Activated naive CD8-positive, alpha-beta T cell treated with anti-CD3 and anti-CD28 coated beads for 36 hours (primary cell): ENCODE measurements at places on chromosomes 12 and 14.

DNA sequence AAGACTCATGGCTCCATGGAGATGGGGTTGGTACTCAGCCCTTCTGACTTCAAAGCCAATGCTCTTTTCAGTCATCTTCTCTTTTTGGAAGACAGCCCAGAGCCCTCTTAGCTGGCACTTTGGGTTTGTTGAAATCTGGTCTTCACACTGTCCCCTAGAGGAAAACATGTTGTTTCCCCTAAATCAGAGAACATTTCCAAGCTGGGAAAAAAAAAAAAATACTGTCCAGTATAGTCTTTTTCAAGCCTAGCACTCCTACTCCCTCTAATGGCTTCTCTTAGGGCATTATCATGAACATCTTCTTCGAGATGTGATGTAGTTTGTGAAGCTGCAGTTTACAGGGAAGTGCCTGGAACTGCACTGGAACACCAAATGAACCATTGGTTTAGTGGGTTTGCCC, 3.0 kb upstream of the ZC3H14 start:
- peaks cover 6% of the 10 kb centered on the region for H3K36me3 ChIP-seq
- no peak overlapping the region for H3K4me3 ChIP-seq
- peaks cover 53% of the 10 kb centered on the region for H3K27me3 ChIP-seq
- peaks cover 44% of the 10 kb centered on the region for H3K4me1 ChIP-seq

GRCh38 chr12:45243963-45244362, 28.1 kb downstream of the ANO6 start:
- no peak overlapping the region for H3K4me3 ChIP-seq
- H3K27me3 ChIP-seq, result no peaks in the 10 kb centered on the region
- no peak overlapping the region for H3K27ac ChIP-seq
- DNase-seq, result no peak
- peaks cover 8% of the 10 kb centered on the region for H3K4me1 ChIP-seq

GRCh38 chr12:73867147-73867546, 670.5 kb upstream of the ATXN7L3B start:
- no peaks in the 10 kb centered on the region for H3K36me3 ChIP-seq
- H3K4me1 ChIP-seq, result no peaks in the 10 kb centered on the region
- DNase-seq, result no peak
- no peak overlapping the region for H3K27ac ChIP-seq
- no peak overlapping the region for H3K4me3 ChIP-seq

DNA sequence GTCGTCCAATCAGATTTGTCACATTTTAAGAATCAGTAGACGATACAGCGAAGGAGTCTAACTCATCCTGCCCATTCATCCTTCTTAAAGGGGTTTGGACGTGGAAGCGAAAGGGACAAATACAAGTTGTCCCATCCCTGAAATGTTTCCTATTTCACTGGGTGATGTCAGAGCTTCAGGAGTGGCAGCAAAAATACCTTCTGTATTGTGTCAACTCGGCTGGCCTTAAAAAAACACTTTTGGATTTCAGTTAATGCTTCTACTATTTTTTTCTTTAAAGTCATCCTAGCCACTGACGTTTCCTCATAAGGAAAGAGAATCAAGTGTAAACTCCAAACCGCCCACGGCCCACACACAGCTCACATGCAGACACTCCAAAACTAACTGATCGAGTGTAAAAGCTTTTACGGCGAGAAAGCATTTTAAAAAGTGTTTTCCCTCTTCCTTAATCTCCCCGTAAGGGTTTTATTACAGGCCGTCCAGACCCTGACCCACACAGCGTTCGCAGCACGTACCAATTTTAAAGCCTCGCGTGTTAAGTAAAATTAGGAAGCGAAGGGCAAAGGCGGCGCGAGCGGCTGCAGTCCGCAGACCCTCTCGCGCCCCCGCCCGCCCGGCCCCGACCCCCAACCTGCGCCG, 593 bp downstream of the CFL2 start:
- peak overlapping the region; percentile 88 for H3K4me3 ChIP-seq
- peak overlapping the region; percentile 86 for H3K27ac ChIP-seq
- H3K27me3 ChIP-seq, result no peaks in the 10 kb centered on the region
- peak; percentile 32 for DNase-seq
- H3K4me1 ChIP-seq, result peaks cover 32% of the 10 kb centered on the region

GRCh38 chr14:72605096-72605920, 288.6 kb downstream of the DPF3 start:
- no peak overlapping the region for H3K27ac ChIP-seq
- H3K27me3 ChIP-seq, result peaks cover under 1% of the 10 kb centered on the region
- H3K4me3 ChIP-seq, result no peak overlapping the region
- H3K36me3 ChIP-seq, result no peaks in the 10 kb centered on the region
- no peak for DNase-seq

- no peaks in the 10 kb centered on the region for H3K27me3 ChIP-seq
- no peak for DNase-seq
- H3K36me3 ChIP-seq, result peaks cover 21% of the 10 kb centered on the region
- no peak overlapping the region for H3K4me3 ChIP-seq
- H3K27ac ChIP-seq, result no peak overlapping the region
These were observed 44.8 kb downstream of the GCH1 start for GRCh38 chr14:54857830-54858269.

DNA sequence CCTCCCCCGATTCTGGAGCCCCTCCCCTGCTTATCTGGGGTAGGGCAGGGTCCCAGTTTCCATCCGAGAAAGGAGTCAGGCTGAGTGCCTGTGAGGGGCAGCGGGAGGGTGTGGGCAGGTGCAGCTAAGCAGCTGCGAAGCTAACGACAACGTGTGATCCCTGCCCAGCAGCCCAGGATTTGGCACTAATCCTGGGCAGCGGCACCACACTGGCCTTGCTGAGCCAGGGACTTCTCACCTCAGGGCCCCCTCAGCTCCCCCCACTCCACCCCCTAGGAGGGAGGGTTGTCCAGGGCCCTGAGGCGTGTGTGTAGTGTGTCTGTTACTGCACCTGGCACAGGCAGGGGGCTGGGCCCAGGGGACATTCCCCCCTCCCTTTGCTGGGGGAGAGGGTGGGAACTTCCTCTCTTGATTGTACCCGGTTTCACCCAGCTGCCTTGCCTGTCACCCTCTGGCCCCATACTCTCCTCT, 1.8 kb downstream of the SMIM41 start:
- no peaks in the 10 kb centered on the region for H3K27me3 ChIP-seq
- H3K27ac ChIP-seq, result no peak overlapping the region
- H3K4me1 ChIP-seq, result peaks cover 9% of the 10 kb centered on the region
- DNase-seq, result peak; percentile 10
- peaks cover 5% of the 10 kb centered on the region for H3K36me3 ChIP-seq
- no peak overlapping the region for H3K4me3 ChIP-seq
